ENCODE measurements at places on chromosomes 2 and 18. TPM values are rescaled to one million over a fixed set of nuclear protein-coding genes. Genes with fewer than 3 reads are reported as not detected.

The REG3A gene
- polyA plus RNA-seq, result not detected

The CYRIA gene
- polyA plus RNA-seq, result 64.0 TPM

The GKN2 gene
- polyA plus RNA-seq, result not detected

The ERICH2 gene
- 1.3 TPM for polyA plus RNA-seq

The C2orf42 gene
- polyA plus RNA-seq, result 14.4 TPM

The TMEM37 gene
- not detected for polyA plus RNA-seq

The LRRTM1 gene
- 0.86 TPM for polyA plus RNA-seq

The RIT2 gene
- polyA plus RNA-seq, result 1.1 TPM
